ENCODE measurements at places on chromosomes 6 and 20.

GRCh38 chr20:59932616-59933295 is 681 bp downstream of the SYCP2 start:
- DNase-seq: no peak

- no peak for DNase-seq
These were observed 13.2 kb upstream of the NELFCD start for GRCh38 chr20:58967652-58968429.

DNA sequence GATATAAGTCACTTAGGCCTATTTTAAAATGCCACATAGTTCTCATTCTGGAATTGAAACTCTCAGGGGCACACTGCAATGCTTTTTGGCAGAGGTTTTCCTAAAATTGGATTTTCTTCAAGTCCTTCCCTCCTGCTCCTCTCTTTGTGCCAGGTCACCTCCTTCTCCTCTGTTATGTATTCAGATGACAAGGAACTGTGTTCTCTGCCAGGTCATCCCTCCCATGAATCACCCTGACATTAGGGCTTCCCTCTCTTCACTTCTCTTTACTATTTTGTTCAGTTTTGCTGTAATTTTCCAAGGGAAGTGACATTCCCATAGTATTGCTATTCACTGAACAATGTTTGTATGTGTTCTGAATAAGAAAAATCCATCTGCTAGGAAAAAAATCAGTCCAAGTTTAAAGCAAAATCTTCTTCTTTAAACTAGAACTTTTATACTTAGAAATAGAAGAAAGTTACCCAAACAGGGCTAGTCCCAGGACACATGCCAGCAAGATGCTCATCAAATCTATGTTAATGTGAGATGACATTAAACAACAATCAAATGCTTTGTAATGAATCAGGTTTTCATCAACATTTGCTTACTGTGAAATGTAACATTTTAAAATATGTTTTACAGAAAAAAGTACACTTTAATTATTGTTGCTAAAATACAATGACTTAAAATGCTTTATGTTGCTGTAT is 461.1 kb downstream of the MMUT start:
- DNase-seq: no peak

GRCh38 chr6:4664117-4664626 is 112.0 kb upstream of the CDYL start:
- no peak for DNase-seq

GRCh38 chr20:14203657-14204056 is 133.8 kb downstream of the FLRT3 start:
- no peak for DNase-seq

DNA sequence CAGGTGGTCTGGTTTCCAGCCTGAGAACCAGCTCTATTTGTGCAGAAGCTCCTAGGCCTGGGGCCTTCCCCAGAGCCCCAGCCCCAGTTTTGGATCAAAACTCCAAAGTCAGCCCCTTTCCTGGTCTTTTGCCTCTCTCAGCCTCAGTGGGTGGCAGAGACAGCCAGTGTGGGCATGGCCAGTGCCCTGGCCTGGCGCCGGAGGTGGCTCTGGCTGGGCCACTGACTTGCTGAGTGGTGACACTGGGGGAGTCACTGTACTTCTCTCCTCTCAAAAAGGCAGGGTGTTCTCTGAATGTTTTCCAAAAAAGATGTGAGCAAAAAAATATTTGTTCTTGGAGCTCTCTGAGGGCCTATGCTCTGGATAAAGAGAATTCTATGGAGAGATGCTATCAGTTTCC is 20.0 kb upstream of the MLN start:
- no peak for DNase-seq

GRCh38 chr6:35049900-35050756 is 91.0 kb downstream of the TCP11 start:
- peak; percentile 51 for DNase-seq

DNA sequence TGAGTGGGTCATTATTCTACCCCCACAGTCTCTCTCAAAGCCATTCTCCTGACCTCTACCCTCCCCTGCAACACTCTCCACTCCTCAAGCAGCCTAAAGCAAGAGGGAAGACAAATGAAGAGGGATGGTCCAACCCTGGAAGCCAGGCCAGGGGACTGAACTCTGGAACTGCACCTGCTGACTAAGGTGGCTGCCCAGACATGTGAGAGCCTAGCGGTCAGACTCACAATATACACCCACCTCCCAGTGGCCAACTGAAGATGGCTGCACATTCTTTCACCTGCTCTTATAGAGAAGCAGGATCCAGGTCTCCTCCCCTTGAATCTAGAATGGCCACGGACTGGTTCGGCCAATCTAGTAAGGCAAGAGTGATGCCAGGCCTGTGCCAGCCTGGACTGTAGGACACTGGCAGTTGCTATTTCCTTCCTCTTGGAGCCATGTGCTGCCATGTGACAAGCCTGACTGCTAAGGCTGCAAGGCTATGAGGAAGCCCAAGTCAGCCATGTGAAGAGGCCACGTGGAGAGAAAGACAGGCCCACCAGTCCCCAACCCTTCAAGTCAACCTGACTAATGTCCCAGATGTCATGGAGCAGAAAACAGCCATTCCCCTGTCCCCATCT is 31.8 kb downstream of the ACSS1 start:
- DNase-seq: no peak

GRCh38 chr6:128465368-128466343 is 54.7 kb downstream of the PTPRK start:
- DNase-seq: no peak

DNA sequence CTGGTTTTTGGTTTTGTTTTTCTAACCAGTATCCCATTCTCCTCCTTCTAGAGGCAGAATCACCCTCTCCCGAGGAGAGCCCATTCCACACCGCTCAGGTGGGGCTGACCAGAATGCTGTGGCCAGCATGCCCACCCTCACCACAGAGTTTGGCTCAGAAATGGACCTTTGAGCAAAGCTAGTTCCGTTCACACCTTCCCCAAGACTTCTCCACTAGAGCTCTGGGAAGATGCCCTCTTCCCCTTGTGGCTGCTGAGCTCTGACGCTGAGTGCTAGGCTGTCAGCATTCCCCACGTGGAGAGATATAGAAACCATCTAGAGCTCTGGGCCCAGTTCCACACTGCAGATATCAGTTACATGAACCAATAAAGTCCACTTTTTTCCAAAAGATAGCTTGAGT is 7.9 kb downstream of the GPLD1 start:
- no peak for DNase-seq

- DNase-seq: no peak
These were observed 683.4 kb upstream of the FLRT3 start for GRCh38 chr20:15020845-15021244.

DNA sequence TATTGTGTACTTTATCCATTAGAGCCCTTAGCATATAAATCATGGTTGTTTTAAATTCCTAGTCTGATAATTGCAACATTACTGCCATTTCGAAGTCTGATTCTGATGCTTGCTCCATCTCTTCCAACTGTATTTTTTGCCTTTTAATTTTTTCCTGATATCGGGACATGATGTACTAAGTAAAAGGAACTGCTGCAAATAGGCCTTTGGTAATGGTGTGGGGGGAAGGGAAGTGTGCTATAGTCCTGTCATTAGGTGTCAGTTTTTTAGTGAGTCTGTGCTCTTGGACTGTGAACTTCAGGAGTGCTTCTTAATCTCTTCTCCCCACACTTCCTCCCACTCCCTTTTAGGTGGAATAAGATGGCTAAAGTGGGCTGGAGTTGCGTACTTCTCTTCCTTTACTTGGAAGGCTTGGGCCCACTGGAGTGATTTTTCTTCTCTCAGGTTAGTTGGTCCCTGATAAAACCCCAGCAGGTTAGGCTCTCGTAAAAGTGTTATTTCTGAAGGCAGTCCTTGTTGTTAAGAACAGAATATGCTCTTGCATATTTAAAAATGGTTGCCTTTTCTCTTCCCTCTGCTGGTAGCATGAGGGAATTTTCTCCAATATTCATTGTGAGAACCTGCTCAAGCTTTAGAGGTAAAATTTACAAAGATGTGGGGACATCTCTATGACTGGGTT is 18.1 kb downstream of the STXBP5 start:
- DNase-seq: no peak

- no peak for DNase-seq
These were observed 111.7 kb downstream of the TRERF1 start for GRCh38 chr6:42339991-42340401.

- DNase-seq: no peak
These were observed 76.8 kb upstream of the SIRPG start for GRCh38 chr20:1734269-1734858.

DNA sequence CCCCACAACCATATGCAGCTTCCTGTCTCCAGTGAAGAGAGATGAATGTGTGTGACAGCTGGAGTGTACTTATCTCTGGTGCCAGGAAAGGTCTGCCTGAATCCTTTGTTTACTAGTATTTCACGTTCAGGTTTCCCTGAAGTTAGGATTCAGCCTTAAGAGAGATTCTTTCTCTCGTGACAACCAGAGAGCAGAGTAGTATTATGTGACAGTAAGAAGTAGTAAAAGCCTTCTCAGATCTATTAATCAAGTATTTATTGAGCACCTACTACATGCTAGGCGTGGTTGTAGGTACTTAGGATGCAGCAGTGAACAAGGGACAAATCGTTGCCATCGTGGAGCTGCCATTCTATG is 949 bp downstream of the KIFC1 start:
- DNase-seq: peak; percentile 19

DNA sequence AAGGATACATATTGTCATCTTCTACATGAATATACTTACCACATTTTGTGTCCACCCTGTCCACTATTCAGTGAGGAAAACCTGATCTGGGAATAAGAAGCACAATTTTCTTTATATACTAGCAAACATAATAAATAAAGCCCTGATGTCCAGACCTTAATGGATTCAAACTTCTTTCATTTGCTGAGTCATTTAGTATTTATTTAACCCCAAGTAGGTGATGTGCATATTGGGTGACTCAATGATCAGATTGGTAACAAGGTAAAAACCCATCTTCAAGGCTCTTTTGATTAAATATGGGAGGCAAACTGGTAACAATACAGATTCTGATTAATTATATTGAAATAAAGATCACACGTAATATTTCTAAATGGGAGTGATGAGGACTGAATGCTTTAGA is 1159.8 kb upstream of the EYS start:
- DNase-seq: no peak

- DNase-seq: no peak
These were observed 1.5 kb downstream of the ANKS1A start for GRCh38 chr6:34890533-34890925.

- DNase-seq: no peak
These were observed 9.1 kb downstream of the OCSTAMP start for GRCh38 chr20:46541229-46541935.

GRCh38 chr20:21002486-21002885 is 103.7 kb downstream of the LINC00237 start:
- no peak for DNase-seq

DNA sequence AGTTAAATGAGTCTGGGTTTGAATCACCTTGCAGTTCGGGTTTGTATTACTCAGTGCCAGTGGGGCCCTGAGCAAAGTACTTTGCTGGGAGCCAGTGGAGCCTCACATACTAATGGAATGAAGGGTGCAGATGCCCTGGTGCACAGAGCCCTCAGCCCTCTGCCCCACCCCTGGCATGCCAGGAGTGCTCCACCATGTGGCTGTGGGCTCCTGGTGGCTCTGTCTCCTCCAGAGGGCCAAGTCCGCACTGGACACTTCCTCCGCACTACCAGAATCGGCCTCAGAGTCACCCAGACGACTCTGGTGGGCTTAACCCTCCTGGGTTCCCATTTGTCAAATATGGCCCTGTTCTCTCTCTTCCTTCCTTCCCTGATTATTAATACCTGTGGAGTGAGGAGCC is 94.0 kb downstream of the STK35 start:
- no peak for DNase-seq

- no peak for DNase-seq
These were observed 147.2 kb upstream of the RPS6KA2 start for GRCh38 chr6:166774292-166774691.

- DNase-seq: no peak
These were observed 139.1 kb downstream of the DLL1 start for GRCh38 chr6:170151804-170152123.

GRCh38 chr20:10357061-10357708 is 76.8 kb downstream of the MKKS start:
- DNase-seq: no peak

DNA sequence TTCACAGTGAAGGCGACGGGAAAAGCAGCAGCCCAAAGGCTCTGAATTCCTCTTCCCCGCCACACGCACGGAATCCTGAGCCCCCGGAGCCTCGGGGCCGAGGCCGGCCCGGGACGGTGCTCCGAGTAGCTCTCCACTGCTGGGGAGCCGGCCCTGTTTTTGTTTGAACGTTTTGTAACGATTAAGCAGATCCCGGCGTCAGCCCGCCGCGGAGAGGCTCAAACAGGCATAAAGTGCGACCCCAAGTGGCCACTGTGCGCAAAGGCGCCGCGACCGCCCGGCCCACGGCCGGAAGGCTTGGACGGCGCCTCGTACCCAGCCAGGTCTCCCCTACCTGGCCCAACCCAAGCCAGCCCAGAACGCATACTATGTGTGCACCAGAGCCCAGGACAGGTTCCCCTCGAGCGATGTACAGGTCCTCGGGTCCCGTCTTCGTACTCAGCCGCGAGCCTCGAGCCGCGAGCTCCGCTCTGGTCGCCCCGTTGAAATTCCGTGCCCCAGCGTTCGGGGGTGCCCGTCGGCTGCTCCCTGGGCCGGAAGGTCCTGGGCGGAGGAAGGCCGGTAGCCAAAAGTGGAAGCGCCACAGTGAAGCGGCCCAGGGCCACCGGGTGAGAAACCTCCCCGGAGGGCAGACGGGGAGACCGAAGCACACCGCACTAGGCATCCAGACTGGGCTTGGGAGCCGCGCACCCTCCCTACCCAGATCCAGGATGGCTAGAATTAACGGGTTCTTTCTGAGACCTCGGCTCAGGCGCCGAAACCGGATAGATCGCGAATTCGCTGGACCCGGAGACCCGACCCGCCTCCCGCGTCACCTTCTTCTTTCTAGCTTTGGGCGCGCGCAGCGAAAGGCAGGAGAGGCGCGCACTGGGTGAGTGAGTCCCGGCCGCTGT is 1.2 kb upstream of the MAFB start:
- DNase-seq: peak; percentile 20

GRCh38 chr6:78701407-78701806 is 165.9 kb upstream of the IRAK1BP1 start:
- DNase-seq: no peak

DNA sequence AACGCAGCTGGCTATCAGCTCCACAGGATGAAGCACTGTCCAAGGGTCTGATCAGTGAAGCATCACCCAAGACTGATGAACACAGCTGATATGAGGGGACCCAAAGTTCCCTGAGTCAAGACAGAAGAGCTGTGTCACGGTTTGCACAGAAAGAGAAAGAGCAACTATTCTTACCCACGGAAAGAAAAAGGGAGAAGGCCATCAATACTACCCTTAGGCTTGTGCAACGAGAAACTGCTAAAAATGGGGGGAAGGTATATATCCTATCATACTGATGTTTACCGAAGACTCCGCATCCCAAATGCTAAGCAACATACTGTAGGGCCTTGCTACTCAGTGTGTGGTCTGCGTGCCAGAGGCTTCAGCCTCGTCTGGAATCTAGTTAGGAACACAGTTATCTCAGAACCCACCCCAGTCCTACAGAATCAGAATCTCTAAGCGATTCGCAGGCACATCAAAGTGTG is 665 bp downstream of the FASTKD5 start:
- no peak for DNase-seq

- no peak for DNase-seq
These were observed 1.9 kb downstream of the BLCAP start for GRCh38 chr20:37525810-37526209.

GRCh38 chr6:4380881-4381281 is 245.5 kb upstream of the ECI2 start:
- no peak for DNase-seq

Data from NCI-H2081 (cell line).